ENCODE measurements at places on chromosomes 3 and 15.

DNA sequence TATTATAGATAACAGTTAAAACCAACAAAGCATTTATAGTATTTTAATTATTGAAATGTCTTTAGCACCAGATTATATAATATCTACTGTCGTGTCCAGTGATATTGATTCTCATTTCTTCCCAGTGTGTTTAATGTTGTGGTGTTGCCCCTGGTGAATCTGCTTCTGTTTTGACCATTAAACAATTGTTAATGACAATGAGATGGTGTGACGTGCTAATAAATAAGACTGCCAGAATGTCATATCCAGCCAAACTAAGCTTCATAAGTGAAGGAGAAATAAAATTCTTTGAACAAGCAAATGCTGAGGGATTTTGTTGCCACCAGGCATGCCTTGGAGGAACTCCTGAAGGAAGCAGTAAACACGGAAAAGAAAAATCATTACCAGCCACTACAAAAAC lies 480.0 kb upstream of the ROBO1 start:
- no peak for DNase-seq

DNA sequence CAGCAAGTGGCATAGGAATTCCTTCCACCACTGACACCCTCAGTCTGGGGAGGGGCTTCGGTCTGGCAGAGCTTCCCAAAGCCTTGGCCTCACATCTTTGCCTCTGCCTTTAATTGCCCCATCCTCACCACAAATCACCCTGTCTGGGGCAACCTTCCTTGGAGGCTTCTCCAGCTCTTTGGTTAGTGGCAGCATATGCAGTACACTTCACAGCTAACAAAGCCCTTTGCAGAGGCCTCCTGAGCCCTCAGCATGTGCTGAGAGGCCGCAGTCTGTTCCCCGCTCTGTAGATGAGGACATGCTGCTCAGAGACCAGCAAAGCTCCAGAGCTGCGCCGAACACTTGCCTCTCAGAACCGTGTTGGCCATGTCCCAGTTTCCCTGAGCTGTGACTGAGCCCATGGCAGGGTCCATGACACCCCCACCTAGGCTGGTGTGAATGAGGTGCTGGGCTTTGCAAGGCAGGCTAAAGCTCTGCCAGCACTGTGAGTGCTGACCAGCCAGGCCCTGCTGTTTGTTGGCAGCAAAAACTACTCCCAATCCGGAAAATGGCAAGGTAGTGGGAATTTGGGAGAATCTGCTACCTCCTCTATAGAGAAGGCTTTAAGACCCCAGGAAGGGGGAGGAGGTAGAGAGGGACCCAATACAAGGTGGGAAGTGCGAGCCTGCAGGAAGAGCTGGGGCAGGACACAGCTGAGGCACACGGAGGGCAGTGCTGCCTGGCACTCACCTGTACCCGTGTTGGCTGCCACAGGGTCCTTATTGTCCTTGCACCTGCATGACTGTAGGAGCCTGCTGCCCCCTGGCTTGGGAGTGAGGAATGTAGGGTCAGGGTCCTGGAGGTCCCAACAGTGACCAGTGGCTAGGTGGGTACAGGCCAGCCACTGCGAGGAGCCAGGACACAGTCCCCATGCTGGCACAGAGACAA lies 8.4 kb upstream of the KLF15 start:
- DNase-seq, result no peak

GRCh38 chr15:57767481-57767880 lies 61.0 kb downstream of the POLR2M start:
- no peak for DNase-seq

DNA sequence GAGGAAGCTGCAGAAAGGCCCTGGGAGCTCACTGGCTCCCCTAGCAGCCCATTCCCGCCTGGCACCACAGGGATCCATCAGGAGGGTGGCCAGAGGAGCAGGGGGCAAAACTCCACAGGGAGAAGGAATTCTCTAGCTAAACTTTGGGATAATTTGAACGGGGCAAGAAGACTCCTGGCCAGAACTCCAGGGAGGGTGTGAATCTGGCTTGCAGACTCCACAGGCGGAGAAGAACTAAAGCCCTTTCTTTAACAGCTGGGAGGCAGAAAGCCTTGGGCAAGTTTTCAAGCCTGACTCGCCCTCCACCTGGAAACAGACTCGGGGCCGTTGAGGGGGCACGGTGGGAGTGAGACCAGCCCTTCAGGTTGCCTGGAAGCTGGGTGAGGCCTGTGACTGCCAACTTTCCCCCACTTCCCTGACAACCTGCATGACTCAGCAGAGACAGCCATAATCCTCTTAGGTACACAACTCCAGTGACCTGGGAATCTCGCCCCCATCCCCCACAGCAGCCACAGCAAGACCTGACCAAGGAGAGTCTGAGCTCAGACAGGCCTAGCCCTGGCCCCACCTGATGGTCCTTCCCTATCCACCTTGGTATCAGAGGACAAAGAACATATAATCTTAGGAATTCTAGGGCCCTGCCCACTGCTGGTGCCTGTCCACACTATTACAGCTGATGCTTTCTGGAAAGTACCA lies 28.6 kb downstream of the SLC27A2 start:
- no peak for DNase-seq

GRCh38 chr3:151838574-151839312 lies 24.8 kb downstream of the AADAC start:
- no peak for DNase-seq

DNA sequence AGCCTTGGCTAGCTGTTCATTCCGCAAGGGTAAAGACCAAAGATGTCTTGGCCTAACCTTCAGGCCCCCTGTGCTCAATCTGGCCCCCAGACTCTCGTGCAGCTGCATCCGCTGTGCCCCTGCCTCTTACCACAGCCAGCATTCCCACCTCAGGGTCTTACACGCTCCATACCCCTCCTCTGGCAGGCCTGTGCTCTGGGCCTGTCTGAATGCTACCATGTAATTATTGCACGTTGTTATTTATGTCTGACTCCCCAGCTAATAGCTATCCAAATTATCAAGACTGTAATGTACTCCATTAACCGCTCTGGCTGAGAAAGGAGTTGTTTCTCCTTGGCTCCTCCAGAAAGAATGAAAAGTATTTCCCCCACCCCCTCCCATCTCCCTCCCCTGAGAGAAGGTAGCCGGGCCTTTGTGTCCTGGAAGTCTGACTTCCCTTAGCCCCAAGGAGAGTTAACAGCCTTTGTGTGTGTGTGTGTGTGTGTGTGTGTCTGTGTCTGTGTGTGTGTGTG lies 54.5 kb upstream of the UBE2E1 start:
- DNase-seq, result no peak

GRCh38 chr3:14377838-14378169 lies 24.6 kb upstream of the SLC6A6 start:
- DNase-seq, result peak; percentile 1

DNA sequence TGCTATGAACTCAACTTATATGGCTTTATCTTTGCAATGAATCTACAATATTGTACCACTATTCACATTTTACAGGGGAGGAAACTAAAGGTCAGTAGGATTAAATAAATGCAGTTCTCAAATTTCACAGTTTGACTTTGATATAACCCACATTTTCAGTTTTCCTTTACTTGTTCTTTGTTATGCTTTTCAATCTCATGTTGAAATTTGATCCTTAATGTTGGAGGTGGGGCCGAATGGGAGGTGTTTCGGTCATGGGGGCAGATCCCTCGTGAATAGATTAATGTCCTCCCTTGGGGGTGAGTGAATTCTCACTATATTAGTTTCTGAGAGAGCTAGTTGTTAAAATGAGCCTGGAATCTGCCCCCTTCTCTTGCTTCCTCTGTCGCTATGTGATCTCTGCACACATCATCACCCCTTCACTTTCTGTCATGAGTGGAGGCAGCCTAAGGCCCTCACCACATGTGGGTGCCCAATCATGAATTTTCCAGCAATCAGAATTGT lies 44.7 kb downstream of the CD200 start:
- DNase-seq, result no peak

DNA sequence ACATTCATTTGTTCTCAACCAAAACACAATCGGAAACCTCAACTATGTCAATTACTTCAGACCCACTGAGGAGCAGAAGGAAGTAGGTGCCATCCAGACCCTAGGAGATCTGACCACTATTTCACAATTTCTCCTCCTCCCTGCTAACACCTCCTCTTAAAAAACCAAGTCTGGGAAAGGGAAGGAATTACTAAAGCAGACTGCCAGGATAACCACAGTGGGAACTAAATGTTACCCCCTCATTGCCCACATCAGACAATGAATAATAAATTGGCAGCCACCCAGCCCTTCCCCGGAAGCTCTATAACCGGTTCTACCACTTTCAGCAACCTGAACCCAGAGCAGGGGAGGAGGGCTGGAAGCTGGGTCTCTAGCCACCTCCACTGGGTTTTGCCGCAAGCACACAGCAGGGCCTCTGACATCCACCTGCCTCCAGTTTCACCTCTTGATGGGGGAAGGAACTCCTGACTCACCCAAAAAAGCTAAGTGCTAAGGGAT lies 17.6 kb downstream of the C15orf62 start:
- DNase-seq, result no peak

DNA sequence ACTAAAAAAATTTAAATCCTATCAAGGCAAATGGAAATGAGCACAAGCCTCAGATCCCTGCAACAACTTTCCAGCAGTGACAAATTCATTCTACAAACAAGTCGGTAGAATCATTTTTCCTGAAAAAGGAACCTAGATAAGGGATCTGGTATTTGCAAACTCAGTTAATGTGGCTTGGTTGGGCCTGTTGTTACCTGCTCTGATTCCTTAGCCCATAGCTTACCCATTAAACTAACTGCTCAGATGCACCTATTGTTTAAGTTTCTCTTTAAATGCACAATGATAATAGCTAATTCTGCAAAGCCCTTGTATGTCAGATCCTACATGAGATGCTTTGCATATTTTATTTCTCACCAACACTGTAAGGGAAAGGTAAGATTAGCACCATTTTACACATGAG lies 377.4 kb upstream of the RGMA start:
- no peak for DNase-seq

DNA sequence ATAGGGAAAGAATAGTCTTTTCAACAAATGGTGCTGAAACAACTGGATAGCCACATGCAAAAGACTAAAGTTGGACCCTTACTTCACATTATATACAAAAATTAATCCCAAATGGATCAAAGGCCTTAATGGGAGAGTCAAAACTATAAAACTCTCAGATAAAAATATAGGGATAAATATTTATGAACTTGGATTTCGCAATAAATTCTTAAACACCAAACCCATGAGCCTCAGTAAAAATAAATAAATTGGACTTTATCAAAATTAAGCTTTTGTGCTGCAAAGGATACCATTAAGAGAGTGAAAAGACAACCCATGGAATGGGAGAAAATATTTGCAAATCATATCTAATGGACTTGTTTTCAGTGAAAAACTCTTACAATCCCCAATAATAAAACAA lies 18.7 kb upstream of the TOP2B start:
- no peak for DNase-seq

DNA sequence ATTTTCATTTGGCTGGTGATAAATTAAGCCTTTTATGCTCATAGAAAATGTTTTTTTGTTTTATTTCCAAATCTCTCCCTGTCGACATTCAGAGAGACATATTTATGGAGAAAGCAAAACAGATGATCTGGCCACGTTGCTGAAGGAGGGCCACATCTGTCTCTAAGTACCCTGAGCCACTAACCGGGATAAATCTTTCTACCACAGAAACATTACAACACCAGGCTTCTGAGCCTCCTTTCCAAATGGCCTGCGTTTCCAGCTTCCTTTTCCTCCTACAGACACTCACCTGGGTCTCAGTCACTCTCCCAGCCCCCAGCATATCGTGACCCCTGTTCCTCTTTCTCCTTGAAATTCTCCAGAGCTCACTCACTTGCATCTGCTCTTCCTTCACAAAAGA lies 161.0 kb downstream of the ARRDC4 start:
- DNase-seq, result no peak

DNA sequence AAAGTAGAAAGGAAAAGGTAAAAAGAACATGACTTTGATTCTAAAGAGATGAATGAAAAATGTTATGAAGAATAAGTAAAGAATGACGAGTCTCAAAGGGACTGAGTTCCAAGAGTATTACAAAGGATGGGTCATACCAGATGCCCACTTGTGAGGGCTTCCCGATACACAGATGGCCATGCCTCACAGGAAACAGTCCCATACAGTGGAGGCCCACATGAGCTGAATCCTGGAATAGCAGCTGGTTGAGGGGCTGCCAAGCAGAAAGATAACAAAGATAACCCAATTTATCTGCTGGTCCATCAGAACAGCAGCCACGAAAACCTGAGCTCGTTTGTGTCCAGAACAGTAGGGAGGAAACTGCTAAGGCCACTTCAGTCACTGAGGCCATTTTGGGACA lies 3.7 kb downstream of the SSR3 start:
- no peak for DNase-seq

GRCh38 chr15:79884204-79884596 lies 12.6 kb downstream of the MTHFS start:
- DNase-seq, result no peak

DNA sequence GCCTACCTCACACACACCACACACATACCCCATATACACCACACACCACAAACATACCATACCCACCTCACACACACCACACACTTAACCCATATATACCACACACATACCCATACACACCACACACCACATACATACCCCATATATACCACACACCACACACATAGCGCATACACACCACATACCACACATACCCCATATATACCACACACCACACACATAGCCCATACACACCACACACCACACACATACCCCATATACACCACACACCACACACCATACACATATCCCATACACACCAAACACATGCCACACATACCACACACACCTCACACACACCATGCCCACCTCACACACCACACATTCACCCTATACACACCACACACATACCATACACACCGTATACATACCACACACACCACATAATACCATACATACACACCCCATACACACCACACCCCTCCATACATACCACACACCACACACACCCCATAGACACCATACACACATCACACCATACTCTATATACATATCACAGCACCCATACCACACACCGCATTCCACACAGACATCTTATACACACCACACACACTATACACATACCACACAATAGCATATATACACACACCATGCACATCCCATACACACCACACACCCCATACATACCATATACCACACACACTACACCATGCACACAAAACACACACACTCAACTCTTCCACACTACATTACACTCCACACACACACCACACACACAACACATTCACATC lies 29.5 kb downstream of the APBA2 start:
- DNase-seq, result no peak

DNA sequence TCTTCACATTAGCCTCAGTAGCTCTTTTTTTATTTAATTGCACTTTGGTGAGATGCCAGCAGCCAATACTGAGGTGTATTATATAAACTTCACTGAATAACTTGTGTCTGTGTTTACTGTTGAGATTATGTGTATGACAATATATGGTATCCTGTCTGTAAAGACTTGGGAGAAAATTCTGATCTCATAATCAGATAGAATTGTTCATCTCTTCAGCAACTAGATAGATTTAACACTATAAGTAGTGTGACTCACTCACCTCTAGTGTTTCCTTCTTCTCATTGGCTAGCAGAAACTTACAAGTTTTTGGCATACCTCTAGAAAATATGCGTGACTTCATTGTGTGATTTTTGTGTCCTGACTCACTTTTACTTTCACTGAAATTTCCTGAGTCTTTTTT lies 67.6 kb upstream of the TGFBR2 start:
- DNase-seq, result no peak

GRCh38 chr3:30315447-30315846 lies 291.0 kb upstream of the TGFBR2 start:
- DNase-seq, result no peak

All from stimulated activated CD8-positive, alpha-beta memory T cell treated with anti-CD3 and anti-CD28 coated beads, Interleukin-7, amount 100 ng/mL, for 1 hour (primary cell).